ENCODE measurements at places on chromosomes 12 and 14.

DNA sequence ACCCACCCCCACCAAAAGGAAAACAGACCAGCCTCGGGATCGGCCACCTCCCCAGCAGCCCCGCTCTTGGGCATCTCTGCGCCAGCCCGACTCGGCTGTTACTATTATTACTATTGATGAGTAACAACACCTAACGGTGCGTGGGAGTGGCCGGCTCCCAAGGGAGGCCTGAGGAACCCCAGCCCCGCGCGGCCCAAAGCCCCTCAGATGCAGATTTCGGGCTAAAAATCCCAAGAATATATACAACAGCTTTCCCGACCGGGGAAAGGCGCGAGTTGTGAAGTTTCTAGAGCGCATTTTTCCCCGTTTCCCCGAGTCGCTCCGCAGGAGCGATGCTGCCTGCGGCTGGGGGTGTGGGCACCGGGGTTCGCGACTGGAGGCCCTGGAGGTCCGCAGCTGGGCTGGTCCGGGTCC is 565 bp downstream of the NT5DC3 start:
- H3K27ac ChIP-seq, result no peak overlapping the region
- H3K36me3 ChIP-seq, result peaks cover 21% of the 10 kb centered on the region
- no peak for DNase-seq
- H3K4me1 ChIP-seq, result peaks cover 4% of the 10 kb centered on the region
- H3K27me3 ChIP-seq, result no peaks in the 10 kb centered on the region

- DNase-seq, result no peak
- no peaks in the 10 kb centered on the region for H3K4me1 ChIP-seq
- no peaks in the 10 kb centered on the region for H3K36me3 ChIP-seq
- H3K27ac ChIP-seq, result no peak overlapping the region
- no peaks in the 10 kb centered on the region for H3K27me3 ChIP-seq
- no peak overlapping the region for H3K4me3 ChIP-seq
These were observed 10.7 kb downstream of the CCDC196 start for GRCh38 chr14:66496911-66497310.

DNA sequence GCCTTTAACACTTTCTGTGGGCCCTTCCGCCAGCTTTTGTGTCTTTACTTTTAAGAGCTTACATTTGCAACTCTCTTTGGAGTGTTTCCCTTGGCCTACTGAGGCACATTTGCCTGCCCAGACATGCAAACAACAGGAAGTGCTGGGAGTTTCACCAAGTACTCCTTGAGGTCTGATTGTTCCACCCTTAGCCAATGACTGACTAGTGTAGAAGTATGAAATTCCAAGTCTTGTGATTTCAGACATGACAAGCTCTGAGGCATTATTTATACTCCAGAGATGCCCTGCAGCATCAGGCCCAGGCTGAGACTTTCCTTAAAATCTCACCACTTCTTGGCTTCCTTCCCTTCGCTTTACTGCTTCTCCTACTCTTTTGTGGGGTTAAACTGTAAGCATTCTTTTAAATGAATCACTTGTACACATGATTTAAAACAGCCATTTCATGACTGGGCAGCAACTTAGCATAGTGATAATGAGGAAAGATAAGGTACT is 174.1 kb downstream of the SLC6A15 start:
- no peak overlapping the region for H3K4me3 ChIP-seq
- H3K27ac ChIP-seq, result no peak overlapping the region
- no peak for DNase-seq
- no peaks in the 10 kb centered on the region for H3K27me3 ChIP-seq
- H3K4me1 ChIP-seq, result peaks cover 4% of the 10 kb centered on the region

- H3K36me3 ChIP-seq, result no peaks in the 10 kb centered on the region
- H3K4me3 ChIP-seq, result no peak overlapping the region
- no peaks in the 10 kb centered on the region for H3K4me1 ChIP-seq
- H3K27ac ChIP-seq, result no peak overlapping the region
These were observed 9.2 kb downstream of the PRPH start for GRCh38 chr12:49304161-49304560.

DNA sequence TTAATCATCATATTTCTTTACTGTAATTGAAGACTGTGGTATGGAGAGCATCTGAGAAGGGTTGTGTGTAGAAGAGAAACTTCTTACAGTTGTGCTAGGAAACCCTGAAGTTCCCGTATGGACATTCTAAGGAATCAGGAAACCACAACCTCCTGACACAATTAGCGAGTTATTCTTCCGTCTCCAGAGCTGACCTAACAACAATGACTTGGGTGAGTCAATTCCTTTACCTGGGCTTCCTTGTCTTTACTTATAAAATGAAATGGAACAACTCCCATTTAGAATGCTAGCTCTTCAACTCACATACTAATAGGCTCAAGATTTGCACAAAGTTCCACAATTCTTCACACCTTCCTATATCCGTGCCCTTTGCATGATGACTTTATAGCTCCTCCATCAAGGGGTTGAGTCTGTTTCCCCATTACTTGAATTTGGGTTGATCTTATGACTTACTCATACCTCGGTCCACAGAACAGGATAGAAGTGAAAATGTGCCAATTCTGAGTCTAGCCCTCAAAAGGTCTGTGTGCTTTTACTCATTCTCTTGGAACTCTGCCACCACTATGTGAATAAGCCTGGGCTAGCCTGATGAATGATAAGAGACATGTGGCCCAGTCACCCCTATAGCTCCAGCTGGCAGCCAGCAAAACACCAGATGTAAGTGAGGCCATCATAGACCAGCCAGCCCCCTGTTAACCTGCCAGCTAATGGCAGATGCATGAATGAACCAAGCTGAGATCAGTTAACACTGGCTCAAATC is 459.4 kb downstream of the ETNK1 start:
- H3K27ac ChIP-seq, result no peak overlapping the region
- DNase-seq, result no peak
- H3K4me3 ChIP-seq, result no peak overlapping the region
- no peaks in the 10 kb centered on the region for H3K36me3 ChIP-seq
- no peaks in the 10 kb centered on the region for H3K4me1 ChIP-seq

All from H9 (cell line).